ENCODE measurements at places on chromosomes 6 and 20. TPM values are rescaled to one million over a fixed set of nuclear protein-coding genes. Genes with fewer than 3 reads are reported as not detected.

DNA sequence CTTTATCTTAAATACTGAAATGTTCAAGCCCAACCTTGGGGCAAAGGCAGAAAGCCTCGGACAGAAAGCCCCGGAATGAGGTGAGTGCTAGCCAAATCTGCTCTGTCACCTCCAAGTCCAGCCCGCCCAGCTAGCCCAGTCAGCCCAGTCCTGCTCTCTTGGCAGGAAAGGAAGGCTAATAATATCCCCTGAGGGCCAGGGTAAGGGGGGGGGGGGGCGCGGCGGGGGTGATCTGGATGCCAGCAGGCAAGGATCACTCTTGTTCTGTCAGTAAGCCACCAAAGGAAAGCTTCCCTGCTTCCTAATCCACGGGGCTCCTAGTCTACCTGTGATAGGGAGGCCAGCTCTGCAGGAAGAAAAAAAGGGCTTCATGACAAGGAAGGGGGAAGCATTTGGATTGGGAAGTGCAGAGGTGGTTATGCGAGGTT, 1.1 kb downstream of the NDRG3 start:
- DNase-seq = no peak

DNA sequence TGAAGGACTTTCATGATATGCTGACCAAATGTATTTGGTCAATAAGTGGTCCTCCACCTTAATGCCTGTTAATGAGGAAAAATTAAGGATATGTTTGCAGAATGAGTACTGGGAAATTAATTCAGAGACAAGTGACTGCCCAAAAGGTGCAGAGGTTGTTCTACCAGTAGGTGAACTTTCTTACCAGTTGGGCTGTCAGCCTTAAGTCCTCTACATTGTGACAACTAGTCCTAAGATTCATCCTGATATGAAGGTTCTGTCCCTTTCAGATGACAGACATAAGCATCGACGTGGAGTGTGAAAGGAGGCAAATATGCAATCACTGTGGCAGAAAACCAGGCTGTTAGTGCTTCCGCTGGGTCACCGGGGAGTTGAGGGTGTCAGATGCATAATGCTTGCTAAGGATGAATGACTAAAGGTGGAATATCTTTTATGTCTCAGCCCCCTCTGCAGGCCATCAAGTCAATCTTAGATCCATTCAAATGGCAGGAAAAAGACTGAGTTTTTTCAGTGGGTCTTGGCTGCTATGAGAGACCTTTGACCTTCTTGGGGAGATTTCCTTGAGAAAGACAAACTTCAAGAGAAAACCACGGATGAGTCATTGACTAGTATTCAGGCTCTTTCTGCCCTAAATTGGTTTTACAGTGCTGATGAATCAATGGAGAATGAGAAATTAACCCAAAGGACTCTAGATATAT, 226.0 kb downstream of the TPBG start:
- no peak for DNase-seq

GRCh38 chr6:87174078-87174579, 18.8 kb downstream of the ZNF292 start:
- no peak for DNase-seq

Gene CTSZ
- 19.2 TPM for total RNA-seq

DNA sequence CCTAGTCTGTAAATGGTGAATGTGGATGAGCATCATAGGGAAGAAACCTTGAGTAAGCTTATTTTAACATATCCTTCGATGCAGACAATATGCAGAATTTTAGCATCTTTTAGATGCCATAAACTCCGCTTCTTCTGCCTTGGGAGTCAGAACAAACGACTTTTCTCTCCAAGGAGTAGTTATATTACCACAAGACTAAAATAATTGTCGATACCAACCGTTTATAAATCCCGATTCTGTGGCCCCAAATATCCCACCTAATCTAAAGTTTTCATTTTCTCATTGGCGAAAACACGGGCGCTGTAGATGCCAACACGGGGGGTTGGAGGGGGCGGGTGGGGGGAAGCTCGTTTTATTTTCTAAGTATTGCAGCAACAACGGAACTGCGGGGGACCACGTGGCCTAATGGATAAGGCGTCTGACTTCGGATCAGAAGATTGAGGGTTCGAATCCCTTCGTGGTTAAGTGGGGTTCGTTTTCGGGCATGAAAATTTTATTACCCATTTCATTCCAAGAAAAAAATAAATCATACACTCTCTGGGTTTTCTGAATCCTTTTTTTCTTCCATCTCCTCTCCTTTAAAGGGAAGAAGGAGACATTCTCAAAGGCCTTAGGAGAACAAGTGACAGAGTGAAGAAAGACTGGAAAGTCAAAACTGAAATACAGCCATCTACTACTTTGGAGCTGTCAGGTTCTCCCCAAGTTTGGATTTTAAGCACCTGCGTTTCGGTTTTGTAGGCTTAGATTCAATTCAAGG, 65.5 kb upstream of the BTN3A2 start:
- DNase-seq = no peak

Gene NKX2-4
- not detected for total RNA-seq

- no peak for DNase-seq
Measured at GRCh38 chr20:46056970-46057855, 28.2 kb downstream of the SLC12A5 start.
